ENCODE measurements at places on chromosomes 3 and 15. TPM values are rescaled to one million over a fixed set of nuclear protein-coding genes. Genes with fewer than 3 reads are reported as not detected.

IL17RC gene
- total RNA-seq = 10.7 TPM

IMP3 gene
- 165 TPM for total RNA-seq

STIMATE gene
- total RNA-seq = 8.7 TPM

UBA7 gene
- total RNA-seq = 5.8 TPM

SERPINI2 gene
- not detected for total RNA-seq

ALCAM gene
- total RNA-seq = 17.7 TPM

- H3K36me3 ChIP-seq = peaks cover 8% of the 10 kb centered on the region
- no peaks in the 10 kb centered on the region for H3K27me3 ChIP-seq
- no peak for DNase-seq
- H3K4me1 ChIP-seq = peaks cover 100% of the 10 kb centered on the region
Measured at GRCh38 chr3:172070269-172070668, 30.9 kb downstream of the FNDC3B start.

- no peaks in the 10 kb centered on the region for H3K27me3 ChIP-seq
- no peak overlapping the region for H3K27ac ChIP-seq
- H3K4me1 ChIP-seq = no peaks in the 10 kb centered on the region
Measured at GRCh38 chr3:111924283-111924682, 54.5 kb upstream of the ABHD10 start.

- H3K27me3 ChIP-seq = peaks cover 19% of the 10 kb centered on the region
- H3K4me3 ChIP-seq = no peak overlapping the region
- no peaks in the 10 kb centered on the region for H3K36me3 ChIP-seq
- H3K4me1 ChIP-seq = peaks cover 11% of the 10 kb centered on the region
Measured at GRCh38 chr15:59997070-59997701, 6.9 kb upstream of the FOXB1 start.

DNA sequence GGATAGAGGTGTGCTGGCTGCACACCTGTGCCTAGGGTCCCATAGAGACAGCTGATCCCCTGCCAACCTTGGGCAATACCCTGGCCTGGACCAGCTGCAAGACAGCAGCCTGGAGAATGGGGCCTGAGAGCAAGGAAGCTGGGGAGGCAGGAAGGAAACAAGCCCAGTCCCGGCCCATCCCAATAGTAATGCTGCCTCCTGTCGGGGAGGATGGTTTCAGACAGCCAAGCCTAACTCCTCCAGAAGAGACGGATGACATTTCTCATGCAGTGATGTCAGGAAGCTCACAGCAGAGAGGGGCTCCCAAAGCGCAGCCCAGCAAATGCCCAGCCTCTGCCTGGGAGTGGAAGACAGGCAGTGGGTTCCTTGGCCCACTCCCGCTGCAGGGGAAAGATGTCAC lies 408.8 kb downstream of the OCA2 start:
- H3K27ac ChIP-seq = no peak overlapping the region
- H3K4me3 ChIP-seq = no peak overlapping the region
- no peaks in the 10 kb centered on the region for H3K27me3 ChIP-seq
- no peak for DNase-seq
- no peaks in the 10 kb centered on the region for H3K4me1 ChIP-seq
- no peaks in the 10 kb centered on the region for H3K36me3 ChIP-seq

DNA sequence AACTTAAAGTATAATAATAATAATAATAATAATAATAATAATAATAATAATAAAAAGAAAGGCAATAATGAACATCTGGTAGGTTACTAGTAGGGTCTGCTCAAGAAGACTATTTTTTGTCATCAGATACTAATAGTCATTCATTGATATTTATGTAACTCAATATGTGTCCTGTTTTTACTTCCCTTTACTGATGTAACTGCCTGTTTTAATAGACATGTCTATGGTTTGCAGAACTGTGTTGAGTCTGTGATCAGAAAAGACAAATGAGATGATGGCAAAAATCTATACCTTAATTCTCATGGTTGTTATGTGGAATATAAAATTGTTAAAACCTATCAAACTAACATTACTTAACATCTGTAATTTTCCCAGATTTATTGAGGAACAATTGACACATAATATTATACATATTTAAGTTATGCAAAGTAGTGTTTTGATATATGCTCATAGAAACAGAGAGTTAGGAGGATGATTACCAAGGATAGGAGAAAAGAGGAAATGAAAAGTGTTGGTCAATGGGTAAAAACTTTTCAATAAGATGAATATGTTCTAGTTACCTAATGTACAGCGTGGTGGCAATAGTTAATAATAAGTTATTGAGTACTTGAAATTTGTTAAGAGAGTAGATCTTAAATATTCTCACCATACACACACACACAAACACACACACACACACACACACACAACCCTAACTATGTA lies 699.4 kb downstream of the ZPLD1 start:
- H3K4me1 ChIP-seq = no peaks in the 10 kb centered on the region
- no peak overlapping the region for H3K27ac ChIP-seq
- no peak overlapping the region for H3K4me3 ChIP-seq

Data from HepG2 (cell line).